Mesothelial cell of epicardium (in vitro differentiated cells): ENCODE measurements at places on chromosomes 11 and 22. TPM values are rescaled to one million over a fixed set of nuclear protein-coding genes. Genes with fewer than 3 reads are reported as not detected.

- H3K27me3 ChIP-seq, result peaks cover 20% of the 10 kb centered on the region
- no peak overlapping the region for H3K4me3 ChIP-seq
- no peaks in the 10 kb centered on the region for H3K36me3 ChIP-seq
- no peak overlapping the region for H3K27ac ChIP-seq
- no peaks in the 10 kb centered on the region for H3K4me1 ChIP-seq
- DNase-seq, result no peak
Observed at GRCh38 chr11:29395555-29396072, 621.2 kb downstream of the KCNA4 start.

DNA sequence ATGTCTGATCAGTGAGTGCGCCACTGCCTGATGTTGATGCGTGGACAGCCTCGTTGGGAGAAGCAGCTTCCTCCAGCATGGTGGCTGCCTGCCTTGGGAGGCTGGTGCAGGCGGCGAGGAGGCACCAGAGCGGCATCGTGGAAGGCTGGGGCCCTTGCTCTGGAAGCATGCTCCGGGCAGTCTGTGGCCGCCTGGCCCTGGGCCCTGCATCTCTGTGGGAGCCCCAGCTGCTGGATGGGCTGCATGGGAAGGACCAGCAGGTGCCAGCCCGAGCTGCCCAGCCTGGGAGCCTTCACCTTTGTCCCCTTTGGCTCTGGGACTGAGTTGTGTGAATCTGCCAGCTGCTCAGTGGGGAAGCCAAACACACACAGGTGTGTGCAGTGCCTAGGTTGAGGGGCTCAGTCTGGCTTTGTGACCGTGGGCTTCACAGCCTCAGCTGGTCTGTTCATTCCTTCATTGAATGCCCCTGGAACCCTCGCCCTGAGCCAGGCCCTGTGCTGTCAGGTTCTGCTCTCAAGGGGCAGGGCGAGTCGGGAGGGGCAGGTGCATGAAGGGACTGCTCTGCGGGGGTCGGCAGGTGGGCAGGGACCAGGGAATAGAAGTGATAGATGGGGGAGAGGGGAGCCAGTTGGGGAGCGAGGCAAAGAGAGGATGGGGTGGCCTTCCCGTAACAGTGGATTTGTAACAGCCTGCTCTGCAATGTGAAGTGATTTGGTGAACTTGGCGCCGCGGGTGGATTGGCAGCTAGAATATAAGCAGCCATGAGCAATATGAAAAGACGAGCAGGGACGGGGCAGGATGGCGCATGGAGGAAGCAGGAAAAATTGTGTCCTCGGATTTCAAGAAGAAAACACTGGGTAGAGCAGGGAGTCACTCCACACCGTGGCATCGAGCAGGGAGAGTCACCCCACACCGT is 354.2 kb downstream of the TBC1D22A start:
- peaks cover 2% of the 10 kb centered on the region for H3K36me3 ChIP-seq
- H3K4me1 ChIP-seq, result no peaks in the 10 kb centered on the region
- DNase-seq, result no peak
- no peaks in the 10 kb centered on the region for H3K27me3 ChIP-seq
- H3K27ac ChIP-seq, result no peak overlapping the region

CFAP68 gene
- total RNA-seq, result 31.2 to 35.9 TPM (median 34.0 TPM) in 3 replicates

- no peak overlapping the region for H3K4me3 ChIP-seq
- no peaks in the 10 kb centered on the region for H3K27me3 ChIP-seq
- no peak for DNase-seq
- H3K27ac ChIP-seq, result no peak overlapping the region
- H3K4me1 ChIP-seq, result peaks cover 10% of the 10 kb centered on the region
Observed at GRCh38 chr11:12922418-12922817, 86.7 kb upstream of the RASSF10 start.

GRCh38 chr22:28341001-28341400 is 338.6 kb downstream of the TTC28 start:
- H3K27ac ChIP-seq, result peak overlapping the region; percentile 76
- no peaks in the 10 kb centered on the region for H3K27me3 ChIP-seq
- peaks cover 20% of the 10 kb centered on the region for H3K36me3 ChIP-seq
- H3K4me3 ChIP-seq, result no peak overlapping the region

GRCh38 chr11:84969103-84969502 is 658.0 kb downstream of the DLG2 start:
- H3K4me1 ChIP-seq, result peaks cover 10% of the 10 kb centered on the region
- no peaks in the 10 kb centered on the region for H3K27me3 ChIP-seq
- no peak overlapping the region for H3K27ac ChIP-seq
- no peak for DNase-seq
- no peak overlapping the region for H3K4me3 ChIP-seq

ARHGAP20 gene
- total RNA-seq, result 8.4 to 9.0 TPM (median 8.9 TPM) in 3 replicates

DNA sequence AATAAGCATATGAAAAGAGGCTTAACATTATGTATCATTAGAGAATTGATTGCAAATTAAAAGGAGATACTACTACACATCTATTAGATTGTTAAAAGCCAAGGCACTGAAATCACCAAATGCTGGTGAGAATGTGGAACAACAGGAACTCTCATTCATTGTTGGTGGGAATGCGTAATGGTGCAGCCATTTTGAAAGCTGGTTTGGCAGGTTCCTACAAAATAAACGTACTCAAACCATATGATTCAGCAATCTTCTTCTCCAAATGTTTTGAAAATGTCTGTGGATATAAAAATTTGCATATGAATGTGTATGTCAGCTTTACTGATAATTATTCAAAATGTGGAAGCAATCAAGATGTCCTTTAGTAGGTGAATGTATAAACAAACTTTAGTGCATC is 176.4 kb upstream of the PLET1 start:
- H3K4me1 ChIP-seq, result no peaks in the 10 kb centered on the region
- DNase-seq, result no peak
- H3K4me3 ChIP-seq, result no peak overlapping the region
- H3K27ac ChIP-seq, result no peak overlapping the region
- H3K36me3 ChIP-seq, result peaks cover 6% of the 10 kb centered on the region
- peaks cover 20% of the 10 kb centered on the region for H3K27me3 ChIP-seq

- DNase-seq, result no peak
- peaks cover 19% of the 10 kb centered on the region for H3K36me3 ChIP-seq
- no peaks in the 10 kb centered on the region for H3K27me3 ChIP-seq
- H3K4me1 ChIP-seq, result peaks cover 3% of the 10 kb centered on the region
- no peak overlapping the region for H3K4me3 ChIP-seq
Observed at GRCh38 chr22:33639588-33640254, 280.6 kb downstream of the LARGE1 start.

SLN gene
- total RNA-seq, result not detected in 3 replicates

DNA sequence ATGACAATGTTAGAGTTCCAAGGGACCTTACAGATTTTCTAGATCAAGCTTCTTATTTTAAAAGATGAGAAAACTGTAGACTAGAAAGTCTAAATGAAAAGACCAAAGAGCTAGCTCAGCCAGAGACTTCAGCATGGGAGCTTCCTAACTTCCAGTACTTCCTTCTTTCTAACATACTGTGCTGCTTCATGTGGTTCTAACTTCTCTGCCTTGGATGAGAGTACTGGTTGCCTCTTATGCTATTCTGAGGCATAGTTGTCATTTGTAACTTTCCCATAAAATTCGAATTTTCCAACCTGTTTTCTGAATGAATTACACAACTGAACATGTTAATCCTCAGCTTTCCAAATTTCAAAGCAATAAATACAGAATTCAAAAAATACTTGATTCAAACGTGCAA is 1.8 kb downstream of the MTMR2 start:
- peak overlapping the region; percentile 36 for H3K4me3 ChIP-seq
- no peaks in the 10 kb centered on the region for H3K36me3 ChIP-seq
- H3K27ac ChIP-seq, result no peak overlapping the region
- no peaks in the 10 kb centered on the region for H3K27me3 ChIP-seq

SMDT1 gene
- 71.0 to 87.4 TPM (median 78.9 TPM) in 3 replicates for total RNA-seq

LINC01488 gene
- not detected in 3 replicates for total RNA-seq

NELL1 gene
- total RNA-seq, result 1.7 to 2.8 TPM (median 2.6 TPM) in 3 replicates

GRCh38 chr11:36460220-36460619 is 49.9 kb downstream of the TRAF6 start:
- no peak overlapping the region for H3K27ac ChIP-seq
- H3K4me3 ChIP-seq, result no peak overlapping the region
- peaks cover 3% of the 10 kb centered on the region for H3K36me3 ChIP-seq
- no peaks in the 10 kb centered on the region for H3K27me3 ChIP-seq

MS4A2 gene
- total RNA-seq, result not detected in 3 replicates

- no peak for DNase-seq
- H3K27ac ChIP-seq, result peak overlapping the region; percentile 88
- peaks cover 29% of the 10 kb centered on the region for H3K4me1 ChIP-seq
- no peaks in the 10 kb centered on the region for H3K27me3 ChIP-seq
- H3K4me3 ChIP-seq, result peak overlapping the region; percentile 79
- H3K36me3 ChIP-seq, result peaks cover 40% of the 10 kb centered on the region
Observed at GRCh38 chr11:64776875-64777274, 1.5 kb downstream of the SF1 start.

DNA sequence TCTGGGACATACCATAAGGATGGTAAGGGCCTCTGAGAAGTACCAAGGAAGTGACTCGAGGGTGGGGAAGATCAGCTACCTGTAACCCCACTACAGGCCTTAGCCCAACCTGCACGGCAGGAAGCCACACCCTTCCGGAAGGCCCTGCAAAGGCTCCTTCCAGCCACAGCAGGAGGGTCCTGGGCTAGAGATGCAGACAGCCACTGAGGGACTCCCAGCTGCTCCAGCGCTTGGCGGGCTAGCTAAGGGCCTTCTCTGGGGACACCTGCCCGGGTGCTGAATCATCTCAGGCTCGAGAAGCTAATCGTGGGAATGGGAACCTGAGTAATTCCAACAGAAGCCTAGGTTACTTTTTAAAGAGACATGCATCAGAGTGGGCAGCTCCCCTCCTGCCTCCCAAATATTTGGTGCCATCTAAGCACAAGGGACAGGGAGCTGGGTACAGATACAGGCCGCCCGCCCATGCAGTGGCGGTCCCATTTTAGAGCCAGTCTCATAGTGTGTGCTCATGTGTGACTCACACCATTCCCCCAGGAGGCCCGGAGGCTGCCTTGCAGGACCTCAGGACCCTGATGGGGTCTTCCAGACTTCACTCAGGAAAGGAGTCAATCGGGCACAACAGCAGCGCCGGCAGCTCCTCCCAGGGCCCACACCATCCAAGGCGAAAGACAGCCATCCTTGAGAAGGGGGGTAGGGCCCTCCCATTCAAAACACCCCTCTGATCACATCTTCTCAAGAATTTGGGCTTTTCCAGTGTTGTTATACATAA is 8.0 kb downstream of the MYH9 start:
- H3K4me3 ChIP-seq, result no peak overlapping the region
- no peak overlapping the region for H3K27ac ChIP-seq
- H3K36me3 ChIP-seq, result peaks cover 15% of the 10 kb centered on the region
- peaks cover 16% of the 10 kb centered on the region for H3K4me1 ChIP-seq

CD3G gene
- not detected in 3 replicates for total RNA-seq

GRCh38 chr22:31575190-31575589 is 78.9 kb downstream of the SFI1 start:
- H3K27me3 ChIP-seq, result no peaks in the 10 kb centered on the region
- H3K4me3 ChIP-seq, result no peak overlapping the region
- no peaks in the 10 kb centered on the region for H3K4me1 ChIP-seq
- peaks cover 6% of the 10 kb centered on the region for H3K36me3 ChIP-seq

- no peak overlapping the region for H3K4me3 ChIP-seq
- H3K4me1 ChIP-seq, result peaks cover 9% of the 10 kb centered on the region
- no peak overlapping the region for H3K27ac ChIP-seq
- peaks cover 14% of the 10 kb centered on the region for H3K27me3 ChIP-seq
Observed at GRCh38 chr22:20024225-20024624, 3.3 kb downstream of the TANGO2 start.

DEUP1 gene
- total RNA-seq, result 0.66 to 1.2 TPM (median 1.2 TPM) in 3 replicates

GRCh38 chr22:48099671-48100070 is 1337.2 kb downstream of the TBC1D22A start:
- H3K4me1 ChIP-seq, result peaks cover 5% of the 10 kb centered on the region
- peak; percentile 32 for DNase-seq
- no peak overlapping the region for H3K4me3 ChIP-seq
- no peak overlapping the region for H3K27ac ChIP-seq

DNA sequence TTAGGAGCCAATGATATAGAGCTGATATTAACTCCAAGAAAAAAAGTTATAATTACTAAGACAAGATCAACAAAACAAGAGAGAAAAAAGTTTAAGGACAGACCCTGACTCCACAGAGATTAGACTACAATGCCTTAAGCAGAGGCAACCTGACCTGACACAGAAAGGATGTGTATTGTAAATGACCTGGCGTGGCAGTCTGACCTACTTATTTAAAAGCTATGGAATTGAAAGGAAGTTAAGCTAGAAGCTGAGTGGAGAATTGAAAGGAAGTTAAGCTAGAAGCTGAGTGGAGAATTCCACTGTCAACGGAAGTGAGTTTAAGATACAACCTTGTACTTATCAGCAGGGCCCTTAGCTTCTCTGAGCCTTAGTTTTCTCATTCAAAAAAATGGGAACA is 885.4 kb downstream of the OPCML start:
- no peak for DNase-seq
- H3K36me3 ChIP-seq, result no peaks in the 10 kb centered on the region
- H3K27ac ChIP-seq, result no peak overlapping the region
- peaks cover 19% of the 10 kb centered on the region for H3K4me1 ChIP-seq
- H3K27me3 ChIP-seq, result peaks cover 39% of the 10 kb centered on the region

GRCh38 chr11:78654071-78654470 is 79.4 kb upstream of the NARS2 start:
- peaks cover 38% of the 10 kb centered on the region for H3K36me3 ChIP-seq
- no peaks in the 10 kb centered on the region for H3K27me3 ChIP-seq
- no peak for DNase-seq
- no peak overlapping the region for H3K4me3 ChIP-seq
- peaks cover 12% of the 10 kb centered on the region for H3K4me1 ChIP-seq

- no peak for DNase-seq
- H3K27ac ChIP-seq, result no peak overlapping the region
- H3K4me1 ChIP-seq, result no peaks in the 10 kb centered on the region
- no peak overlapping the region for H3K4me3 ChIP-seq
- H3K36me3 ChIP-seq, result no peaks in the 10 kb centered on the region
Observed at GRCh38 chr22:45091254-45091854, 72.4 kb upstream of the NUP50 start.

KLHDC7B gene
- total RNA-seq, result 0.07 to 0.11 TPM (median 0.09 TPM) in 3 replicates

GRCh38 chr11:69774354-69775162 is 583 bp downstream of the FGF4 start:
- no peaks in the 10 kb centered on the region for H3K36me3 ChIP-seq
- peaks cover 82% of the 10 kb centered on the region for H3K27me3 ChIP-seq
- no peak overlapping the region for H3K4me3 ChIP-seq
- DNase-seq, result no peak

DNA sequence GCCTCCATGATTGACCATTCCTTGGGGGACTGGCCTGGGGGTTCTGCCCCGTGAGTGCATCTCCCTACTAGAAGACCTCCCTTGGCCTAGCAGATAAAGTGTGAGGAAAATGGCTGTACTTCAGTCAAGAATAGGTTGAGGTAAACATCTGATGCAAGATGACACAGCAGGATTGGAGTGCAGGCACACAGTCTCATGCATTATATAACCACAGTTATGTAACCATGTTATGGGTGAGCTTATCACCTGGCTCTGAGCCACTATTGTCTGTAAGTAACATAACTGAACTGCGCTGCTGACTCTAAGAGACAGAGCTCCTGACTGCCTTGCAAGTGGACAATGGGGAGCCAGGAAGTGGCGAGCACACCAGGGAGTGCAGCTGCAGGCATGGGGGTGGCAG is 378.7 kb upstream of the ANO5 start:
- DNase-seq, result no peak
- H3K27ac ChIP-seq, result no peak overlapping the region
- no peaks in the 10 kb centered on the region for H3K27me3 ChIP-seq
- no peaks in the 10 kb centered on the region for H3K36me3 ChIP-seq
- H3K4me3 ChIP-seq, result no peak overlapping the region
- H3K4me1 ChIP-seq, result no peaks in the 10 kb centered on the region
